OCI-LY7 (cell line): ENCODE measurements at places on chromosomes 1 and 21. TPM values are rescaled to one million over a fixed set of nuclear protein-coding genes. Genes with fewer than 3 reads are reported as not detected.

The GLUL gene
- total RNA-seq: not detected in 2 replicates

The WNT2B gene
- total RNA-seq: 0.63 and 0.91 TPM in 2 replicates

The TMCC2 gene
- 5.2 and 6.2 TPM in 2 replicates for total RNA-seq

The SLAMF6 gene
- total RNA-seq: 65.1 and 72.4 TPM in 2 replicates

The RIPPLY3 gene
- total RNA-seq: not detected in 2 replicates

The SUSD4 gene
- total RNA-seq: 0.42 and 0.52 TPM in 2 replicates

The KCNE1 gene
- total RNA-seq: 0.15 and 0.24 TPM in 2 replicates

The IRF6 gene
- total RNA-seq: not detected in 2 replicates

The IBA57 gene
- 9.1 and 10.8 TPM in 2 replicates for total RNA-seq

The DCST2 gene
- total RNA-seq: 2.0 and 3.9 TPM in 2 replicates

The AADACL3 gene
- total RNA-seq: not detected in 2 replicates

The GPR52 gene
- total RNA-seq: 9.6 and 9.7 TPM in 2 replicates

The HSD3B1 gene
- total RNA-seq: not detected in 2 replicates

The LCE1D gene
- not detected in 2 replicates for total RNA-seq

The RNU1-1 gene
- total RNA-seq: 1,721 and 1,968 TPM in 2 replicates

The ANKRD35 gene
- total RNA-seq: not detected in 2 replicates
